ENCODE measurements at places on chromosomes 4 and X.

- no peak for DNase-seq
Measured at GRCh38 chr4:7156328-7156727, 36.0 kb upstream of the SORCS2 start.

GRCh38 chr4:146389561-146389960, 132.2 kb downstream of the SLC10A7 start:
- no peak for DNase-seq

DNA sequence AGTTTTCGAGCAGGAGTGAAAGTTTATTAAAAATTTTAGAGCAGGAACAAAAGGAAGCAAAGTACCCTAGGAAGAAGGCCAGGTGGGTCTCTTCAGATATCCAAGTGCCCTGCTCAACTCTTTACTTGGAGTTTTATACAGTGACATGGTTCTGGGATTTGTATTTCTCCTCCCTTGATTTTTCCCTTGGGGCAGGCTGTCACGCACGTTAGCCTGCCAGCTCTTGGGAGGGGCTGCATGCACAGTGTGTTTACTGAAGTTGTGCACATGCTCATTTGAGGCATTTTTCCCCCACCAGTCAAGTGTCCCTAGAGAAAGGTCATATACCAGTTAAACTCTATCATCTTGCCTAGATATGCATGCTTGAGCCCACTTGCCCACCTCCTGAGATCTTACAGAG, 102.5 kb upstream of the GABRA2 start:
- no peak for DNase-seq

DNA sequence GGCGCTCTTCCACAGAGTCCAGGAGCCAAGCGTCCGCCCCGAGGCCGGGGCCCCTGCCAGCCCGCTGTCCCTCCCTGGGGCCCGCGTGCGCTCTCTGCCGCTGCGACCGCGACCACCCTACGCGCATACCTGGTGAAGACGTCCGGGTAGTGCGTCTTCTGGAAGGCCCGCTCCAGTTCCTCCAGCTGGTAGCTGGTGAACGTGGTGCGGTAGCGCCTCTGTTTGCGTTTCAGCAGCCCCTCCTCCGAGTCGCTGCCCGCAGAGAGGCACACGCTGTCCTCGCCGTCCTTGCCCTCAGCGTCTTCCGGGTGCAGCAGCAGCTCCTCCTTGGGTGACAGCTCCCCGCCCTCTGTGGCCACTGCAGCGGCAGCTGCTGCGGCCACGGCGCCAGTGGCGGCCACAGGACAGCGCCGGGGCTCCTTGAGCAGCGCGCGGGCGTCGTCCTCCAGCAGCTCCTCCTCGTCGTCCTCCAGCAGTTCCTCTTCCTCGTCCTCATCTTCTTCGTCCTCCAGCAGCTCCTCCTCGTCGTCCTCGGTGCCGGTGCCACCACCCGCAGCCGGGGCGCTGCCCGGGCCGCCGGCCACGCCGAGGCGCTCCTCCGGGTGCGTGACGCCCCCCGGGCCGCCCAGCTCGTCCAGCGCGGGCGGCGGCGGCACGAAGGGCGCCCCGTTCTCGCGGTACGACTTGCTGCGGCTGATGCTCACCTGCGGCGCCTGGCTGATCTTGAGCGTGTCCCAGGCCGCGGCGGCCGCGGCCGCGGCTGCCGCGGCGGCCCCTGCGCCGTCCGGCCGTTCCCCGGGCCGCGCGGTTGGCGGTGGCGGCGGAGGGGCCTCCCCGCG, 2.8 kb downstream of the ARX start:
- no peak for DNase-seq

- no peak for DNase-seq
Measured at GRCh38 chr4:119011607-119011988, 122.9 kb downstream of the SYNPO2 start.

DNA sequence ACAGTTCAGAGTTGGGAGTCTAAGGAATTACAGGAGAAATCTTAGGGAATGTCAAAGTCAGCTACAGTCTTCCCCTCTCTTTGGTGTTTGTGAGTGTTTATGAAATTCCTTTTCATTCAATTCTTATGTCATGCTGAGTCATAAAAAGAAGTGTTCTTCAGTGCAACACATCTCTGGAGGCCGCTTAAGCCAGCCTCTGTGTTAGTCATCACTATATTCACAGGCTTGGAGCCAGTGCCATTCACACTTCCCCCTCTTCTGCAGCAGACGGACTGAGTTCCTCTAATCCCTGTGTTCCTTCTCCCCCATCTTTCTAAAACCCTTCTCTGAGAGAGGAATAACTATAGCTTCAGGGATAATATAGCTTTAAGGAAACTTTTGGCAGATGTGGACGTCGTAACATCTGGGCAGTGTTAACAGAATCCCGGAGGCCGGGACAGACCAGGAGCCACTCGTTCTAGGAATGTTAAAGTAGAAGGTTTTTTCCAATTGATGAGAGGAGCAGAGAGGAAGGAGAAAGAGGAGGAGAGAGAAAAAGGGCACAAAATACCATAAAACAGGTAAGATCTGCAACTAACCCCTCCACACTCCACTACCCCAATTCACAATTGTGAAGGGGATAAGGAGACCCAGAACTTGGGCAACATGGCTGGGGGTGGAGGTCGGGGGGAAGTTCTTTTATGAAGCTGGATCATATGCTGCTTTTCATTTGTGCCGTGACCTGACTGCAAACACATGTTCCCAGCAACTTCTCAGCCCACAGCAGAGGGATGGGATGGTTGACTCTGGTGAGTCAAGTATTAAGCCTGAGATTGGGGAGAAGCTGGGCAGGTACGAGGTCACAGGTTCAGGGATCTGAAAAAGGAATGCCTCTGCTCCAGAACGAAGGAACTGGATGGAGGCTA, at the start of gene SRPX2:
Gene SRPX2, plus strand, starts transcription at position 244 of the 905 bp plus-strand sequence. CDS start 2,124 bp downstream, outside the sequence.
- no peak for DNase-seq

GRCh38 chrX:47197526-47197925, 3.9 kb downstream of the UBA1 start:
- no peak for DNase-seq

- DNase-seq: no peak
Measured at GRCh38 chr4:105246712-105247111, 100.0 kb downstream of the TET2 start.

- no peak for DNase-seq
Measured at GRCh38 chrX:47482065-47482511, 934 bp downstream of the ZNF41 start.

- DNase-seq: peak; percentile 57
Measured at GRCh38 chrX:135974279-135974856, 580 bp upstream of the MMGT1 start.

GRCh38 chr4:20423420-20423819, 171.7 kb downstream of the SLIT2 start:
- DNase-seq: no peak

GRCh38 chrX:63434206-63434605, 83.1 kb upstream of the SPIN4 start:
- DNase-seq: no peak

- DNase-seq: no peak
Measured at GRCh38 chr4:83283181-83283580, 1.4 kb downstream of the COQ2 start.

DNA sequence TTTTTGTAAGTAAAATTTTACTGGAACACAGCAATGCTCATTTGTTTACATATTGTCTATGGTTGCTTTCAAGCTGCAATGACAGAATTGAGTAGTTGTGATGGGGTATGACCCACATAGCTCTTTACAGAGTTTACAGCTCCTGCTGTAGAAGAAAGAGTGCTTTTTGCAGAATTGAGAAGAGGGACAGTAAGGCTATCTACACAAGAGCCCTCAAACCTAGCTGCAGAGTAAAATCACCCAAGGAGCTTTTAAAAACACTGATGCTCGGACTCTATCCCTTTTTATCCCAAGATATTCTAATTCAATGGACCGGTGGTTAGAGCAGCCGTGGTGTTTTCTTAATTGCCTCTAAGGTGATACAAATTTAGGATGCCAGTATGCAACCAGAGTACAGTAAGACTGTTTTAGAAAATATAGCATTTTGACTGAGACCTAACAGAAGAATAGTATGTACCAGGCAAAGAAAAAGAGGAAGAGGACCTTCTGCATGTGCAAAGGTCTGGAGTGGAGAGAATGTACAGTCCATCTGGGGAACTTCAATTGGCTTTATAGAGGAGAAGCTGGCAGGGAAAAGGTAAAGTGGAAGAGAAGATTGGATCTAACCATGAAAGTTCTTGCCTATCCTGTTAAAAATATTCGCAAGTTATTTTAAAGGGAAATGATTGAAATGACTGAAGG, 663.6 kb upstream of the CPEB2 start:
- no peak for DNase-seq

Measured in NCI-H1930 (cell line).